ENCODE measurements at places on chromosomes 6 and 20.
A peak's percentile ranks its signal among the peaks of the same experiment; 100 is the strongest.

- no peak for DNase-seq
These were observed 84.2 kb upstream of the MARCKS start for GRCh38 chr6:113772961-113773360.

GRCh38 chr6:7691675-7692452, 34.0 kb upstream of the BMP6 start:
- DNase-seq: peak; percentile 77

- no peak for DNase-seq
These were observed 17.7 kb downstream of the WFDC2 start for GRCh38 chr20:45487231-45487635.

- no peak for DNase-seq
These were observed 3.2 kb downstream of the NFYA start for GRCh38 chr6:41075651-41076626.

DNA sequence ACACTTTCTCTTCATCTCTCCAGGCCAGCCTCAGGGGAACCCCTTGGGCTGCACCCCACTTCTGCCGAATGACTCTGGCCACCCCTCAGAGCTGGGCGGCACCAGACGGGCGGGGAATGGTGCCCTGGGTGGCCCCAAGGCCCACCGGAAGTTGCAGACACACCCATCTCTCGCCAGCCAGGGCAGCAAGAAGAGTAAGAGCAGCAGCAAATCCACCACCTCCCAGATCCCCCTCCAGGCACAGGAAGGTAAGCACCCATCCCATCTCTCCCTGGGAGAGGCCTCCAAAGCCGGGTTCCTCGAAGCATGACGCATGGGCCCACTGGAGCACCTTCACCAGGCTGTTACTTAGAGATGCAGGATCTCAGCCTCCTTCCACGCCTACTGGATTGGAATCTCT, 11.3 kb downstream of the MDFI start:
- DNase-seq: no peak

DNA sequence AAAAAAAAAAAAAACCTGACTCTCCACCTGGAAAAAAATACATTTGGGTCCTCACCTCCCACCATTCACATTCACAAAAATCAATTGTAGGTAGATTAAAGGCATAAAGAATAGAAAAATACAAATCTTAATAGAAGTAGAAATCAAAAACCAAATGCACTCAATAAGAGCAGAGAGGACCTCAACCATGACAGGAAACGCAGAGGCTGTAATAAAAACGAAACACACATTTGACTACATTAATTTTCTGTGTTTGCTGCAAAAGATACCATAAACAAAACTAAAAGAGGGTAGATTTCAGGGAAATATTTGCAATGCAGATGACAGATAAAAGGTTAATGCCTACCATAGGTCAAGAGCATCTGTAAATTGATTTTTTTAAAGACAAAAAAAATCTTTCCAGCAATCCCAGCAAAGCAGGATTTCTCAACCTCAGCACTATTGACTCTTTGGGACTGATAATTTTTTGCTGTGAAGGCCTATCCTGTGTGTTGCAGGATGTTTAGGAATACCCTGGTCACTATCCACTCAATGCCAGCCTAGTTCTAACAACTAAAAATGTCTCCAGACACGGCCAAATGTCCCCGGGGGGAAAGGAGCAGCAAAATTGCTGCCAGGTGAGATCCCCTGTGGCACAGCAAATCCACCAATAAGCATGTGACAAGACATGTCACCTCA, 9.1 kb downstream of the ETV7 start:
- no peak for DNase-seq

- peak; percentile 17 for DNase-seq
These were observed 399.7 kb upstream of the ADGRB3 start for GRCh38 chr6:68235326-68235784.

- DNase-seq: no peak
These were observed 53.7 kb downstream of the JARID2 start for GRCh38 chr6:15299430-15300131.

GRCh38 chr6:34074064-34074742, 71.7 kb downstream of the GRM4 start:
- DNase-seq: no peak

GRCh38 chr20:41222296-41222695, 85.0 kb downstream of the PLCG1 start:
- DNase-seq: no peak

DNA sequence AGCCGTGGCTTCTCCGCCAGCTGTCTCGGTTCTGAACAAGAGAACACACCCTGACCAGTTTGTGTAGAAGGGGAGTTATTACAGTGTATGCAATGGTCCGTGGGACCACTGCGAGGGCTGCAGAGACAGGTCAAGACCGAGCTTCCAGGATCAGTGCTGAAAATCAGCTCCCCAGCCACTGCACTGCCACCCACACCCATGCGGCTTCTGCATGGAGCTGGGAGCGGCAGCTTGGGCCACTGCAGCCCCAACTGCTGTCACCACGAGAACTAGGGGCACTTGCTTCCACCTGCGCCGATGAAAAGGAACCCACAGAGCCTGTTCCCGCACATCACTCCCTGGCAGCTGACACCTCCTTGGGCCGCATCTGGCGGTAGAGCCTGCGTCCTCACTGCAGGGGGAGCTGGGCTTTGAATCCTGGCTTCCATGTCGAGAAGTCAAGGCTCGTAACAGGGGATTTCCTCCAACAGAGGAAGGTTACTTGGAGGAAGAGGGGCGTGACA, 56.2 kb downstream of the TMEM242 start:
- DNase-seq: no peak

DNA sequence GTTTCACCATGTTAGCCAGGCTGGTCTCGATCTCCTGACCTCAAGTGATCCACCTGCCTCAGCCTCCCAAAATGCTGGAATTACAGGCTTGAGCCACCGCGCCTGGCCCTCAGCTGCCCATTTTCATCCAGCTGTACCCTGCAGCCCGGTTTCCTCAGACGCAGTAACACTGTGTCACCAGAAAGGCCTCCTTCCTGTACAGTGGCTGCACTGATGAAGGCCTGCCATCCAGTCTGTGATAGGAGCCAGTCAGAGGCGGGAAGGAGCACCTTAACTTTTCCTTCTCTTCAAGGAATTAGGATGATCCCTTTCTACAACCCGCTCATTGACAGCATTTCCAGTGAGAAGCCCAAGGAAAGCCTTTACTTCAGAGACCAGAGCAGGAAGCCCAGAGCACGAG, 75.9 kb downstream of the GFOD1 start:
- DNase-seq: no peak

GRCh38 chr6:117711369-117711768, 36.1 kb downstream of the NUS1 start:
- peak; percentile 16 for DNase-seq

DNA sequence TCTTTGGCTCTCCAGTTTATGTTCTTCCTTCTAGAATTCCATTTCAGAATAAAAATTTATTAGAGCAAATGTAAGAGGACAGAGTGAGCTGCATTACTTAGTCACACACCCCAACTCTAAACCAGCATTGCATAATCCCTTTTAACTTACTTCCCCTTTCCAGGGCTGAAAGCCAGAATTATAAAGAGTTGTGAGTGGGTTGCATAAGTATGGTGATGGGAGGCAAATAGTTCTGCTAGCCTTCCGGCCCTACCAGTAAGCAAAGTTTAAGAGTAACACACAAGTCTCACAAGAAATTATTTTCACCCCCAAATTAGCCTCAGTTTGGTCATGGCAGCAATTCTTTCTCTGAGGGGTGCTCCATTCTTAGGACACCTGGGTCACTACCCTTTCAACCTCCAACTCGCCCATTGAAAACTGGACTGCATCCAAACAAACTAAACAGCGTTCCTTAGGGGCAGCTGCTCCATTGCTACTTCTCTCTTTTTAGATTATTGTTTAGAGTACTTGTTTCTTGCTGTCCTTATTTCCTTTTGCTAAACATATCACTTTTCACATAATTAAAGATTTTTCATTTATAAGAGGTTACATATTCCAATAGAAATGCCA, 1.6 kb downstream of the KIAA0408 start:
- DNase-seq: peak; percentile 85

DNA sequence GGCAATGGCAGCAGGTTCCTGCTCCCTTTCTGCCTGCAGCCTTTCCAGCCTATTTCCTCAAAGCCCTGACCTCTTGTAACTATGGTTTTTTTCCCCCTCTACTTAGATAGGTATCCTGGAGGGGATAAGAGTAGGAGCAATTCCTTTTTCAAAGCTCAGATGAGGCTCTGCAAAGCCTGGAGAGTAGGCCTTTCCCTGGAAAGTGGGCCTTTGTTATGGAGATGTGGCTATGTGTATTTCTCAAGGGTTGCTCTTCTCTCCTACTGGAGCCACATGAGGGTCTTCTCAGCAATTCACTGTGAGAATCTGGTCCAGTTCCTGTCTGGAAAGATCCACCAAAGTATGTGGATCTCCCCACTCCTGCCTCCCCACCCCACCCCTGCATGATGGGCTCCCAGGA, 96.0 kb downstream of the DTD1 start:
- DNase-seq: no peak

Data from MCF 10A (cell line).